Activated T-helper 1 cell treated with anti-CD3 and anti-CD28 coated beads, Interleukin-2, amount 50 U/mL, for 16 hours (primary cell): ENCODE measurements at places on chromosomes 1 and 21.
A peak's percentile ranks its signal among the peaks of the same experiment; 100 is the strongest.

GRCh38 chr1:227769047-227769935 is 34.1 kb downstream of the SNAP47 start:
- no peak for DNase-seq

- DNase-seq, result no peak
These were observed 13.6 kb downstream of the MTR start for GRCh38 chr1:236808564-236809130.

DNA sequence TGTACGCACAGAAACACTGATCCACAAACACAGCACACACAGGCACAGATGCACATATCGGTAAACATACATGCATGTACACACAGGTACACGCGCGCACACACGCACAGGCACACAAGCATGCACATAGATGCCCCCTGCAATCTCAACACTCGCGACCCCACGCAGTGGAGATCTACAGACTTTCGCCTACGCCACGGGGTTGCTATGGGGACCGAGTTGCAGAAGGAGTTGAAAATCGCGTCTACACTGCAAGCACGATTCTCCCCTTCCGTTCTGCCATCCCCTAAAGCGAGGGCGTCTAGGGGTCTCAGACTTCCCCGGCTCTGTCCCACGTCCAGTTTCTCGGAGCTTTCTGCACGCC is 826 bp downstream of the TRIM17 start:
- DNase-seq, result no peak

- DNase-seq, result no peak
These were observed 720 bp upstream of the TMCC2 start for GRCh38 chr1:205226868-205227583.

DNA sequence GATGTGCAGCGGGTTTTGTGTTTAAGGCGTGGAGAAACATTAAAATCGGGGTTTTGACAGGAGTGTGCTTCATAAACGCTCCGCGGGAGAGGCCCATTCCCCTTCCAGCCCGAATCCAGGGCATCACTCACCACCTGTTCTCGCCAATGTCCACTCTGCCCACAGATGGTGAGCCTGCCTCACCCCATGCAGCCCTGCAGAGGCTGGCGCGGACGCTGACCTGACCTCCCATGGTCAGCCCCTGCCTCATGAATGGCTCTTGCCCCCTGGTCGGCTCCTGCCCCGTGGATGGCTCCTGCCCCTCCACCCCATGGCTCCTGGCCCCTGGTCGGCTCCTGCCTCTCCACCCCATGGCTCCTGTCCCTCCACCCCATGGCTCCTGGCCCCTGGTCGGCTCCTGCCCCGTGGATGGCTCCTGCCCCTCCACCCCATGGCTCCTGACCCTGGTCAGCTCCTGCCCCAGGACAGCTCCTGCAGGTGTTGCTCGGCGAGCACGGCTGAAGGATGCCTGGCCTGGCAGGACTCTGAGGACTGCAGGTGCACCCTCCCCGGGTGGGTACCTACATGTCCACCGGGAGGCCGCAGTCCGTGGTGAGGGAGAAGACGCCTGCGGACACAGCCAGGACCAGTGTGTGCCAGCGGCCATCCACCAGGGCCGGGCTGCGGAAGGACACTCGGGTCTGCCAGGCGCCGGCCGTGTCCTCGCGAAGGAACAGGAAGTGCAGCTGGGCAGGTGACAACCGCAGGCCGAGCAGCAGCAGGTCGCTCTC is 6.7 kb downstream of the KRTAP10-1 start:
- no peak for DNase-seq

DNA sequence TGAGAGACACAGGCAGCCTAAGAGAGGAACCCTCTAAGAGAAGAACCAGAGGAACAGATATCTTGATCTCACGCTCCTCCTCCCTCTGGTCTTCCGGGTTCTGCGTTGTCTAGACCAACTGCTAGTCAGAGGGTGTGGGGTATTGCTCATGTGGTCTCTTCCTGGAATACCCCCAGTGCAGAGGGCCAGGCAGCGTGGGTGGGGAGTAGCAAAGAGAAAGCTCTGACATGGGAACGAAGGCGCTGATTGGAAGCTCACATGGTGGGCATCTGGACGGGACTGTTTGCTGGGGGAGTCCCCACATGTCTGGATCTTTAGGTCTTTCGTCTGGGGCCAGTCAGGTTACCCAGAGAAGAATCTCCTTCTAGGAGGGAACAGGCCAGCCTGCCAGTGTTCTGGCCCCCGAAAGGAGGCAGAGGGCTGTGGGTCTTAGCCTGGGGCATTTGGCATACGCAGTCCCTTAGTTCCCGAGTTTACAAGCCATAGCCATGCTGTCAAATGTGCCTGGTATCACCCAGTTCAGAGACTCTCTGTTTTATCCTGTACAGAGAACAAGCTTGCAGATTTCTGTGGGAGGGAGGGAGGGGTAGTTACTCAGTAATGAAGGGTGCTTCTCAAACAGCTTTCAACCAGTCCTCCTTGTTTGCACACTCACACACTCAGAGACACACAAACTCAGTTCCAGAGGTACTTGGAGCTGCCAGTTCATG is 18.3 kb upstream of the IL6R start:
- peak; percentile 37 for DNase-seq
